ENCODE measurements at places on chromosomes 2 and 18. TPM values are rescaled to one million over a fixed set of nuclear protein-coding genes. Genes with fewer than 3 reads are reported as not detected.

The CKAP2L gene
- total RNA-seq, result 9.3 TPM

GRCh38 chr2:205563646-205564045 lies 118.7 kb upstream of the NRP2 start:
- no peak for ATAC-seq

DNA sequence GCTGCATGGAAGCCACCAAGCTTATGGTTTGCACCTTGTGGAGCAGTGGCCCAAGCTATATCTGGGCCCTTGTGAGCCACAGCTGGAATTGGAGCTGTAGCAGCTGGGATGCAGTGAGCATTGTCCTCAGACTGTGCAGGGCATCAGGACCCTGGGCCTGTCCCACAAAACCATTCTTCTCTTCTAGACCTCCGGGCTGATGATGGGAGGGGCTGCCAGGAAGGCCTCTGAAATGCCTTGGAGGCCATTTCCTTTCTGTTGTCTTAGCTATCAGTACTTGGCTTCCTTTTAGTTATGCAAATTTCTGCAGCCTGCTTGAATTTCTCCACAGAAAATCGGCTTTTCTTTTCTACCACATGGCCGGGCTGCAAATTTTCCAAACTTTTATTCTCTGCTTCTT lies 46.4 kb upstream of the CSRNP3 start:
- ATAC-seq, result peak; percentile 29

The USP14 gene
- total RNA-seq, result 23.1 TPM

GRCh38 chr2:80410346-80410745 lies 105.8 kb upstream of the LRRTM1 start:
- no peak for ATAC-seq

GRCh38 chr2:29610569-29610968 lies 310.8 kb downstream of the ALK start:
- no peak for ATAC-seq

GRCh38 chr18:40011201-40011600 lies 1943.8 kb upstream of the PIK3C3 start:
- no peak for ATAC-seq

- no peak for ATAC-seq
Measured at GRCh38 chr18:72376256-72376655, 167.9 kb downstream of the CBLN2 start.
